GM23248 (cell line): ENCODE measurements at places on chromosomes 12 and 14.

- H3K27me3 ChIP-seq: no peaks in the 10 kb centered on the region
- H3K36me3 ChIP-seq: no peaks in the 10 kb centered on the region
These were observed 627.0 kb upstream of the FBXO33 start for GRCh38 chr14:40058901-40059897.

GRCh38 chr12:56326533-56326932 lies 7.3 kb downstream of the PAN2 start:
- no peak overlapping the region for H3K27ac ChIP-seq
- H3K4me1 ChIP-seq: no peaks in the 10 kb centered on the region

- no peaks in the 10 kb centered on the region for H3K36me3 ChIP-seq
- no peak overlapping the region for H3K27ac ChIP-seq
- H3K27me3 ChIP-seq: no peaks in the 10 kb centered on the region
These were observed 175.1 kb upstream of the ARHGAP5 start for GRCh38 chr14:31902002-31902401.

DNA sequence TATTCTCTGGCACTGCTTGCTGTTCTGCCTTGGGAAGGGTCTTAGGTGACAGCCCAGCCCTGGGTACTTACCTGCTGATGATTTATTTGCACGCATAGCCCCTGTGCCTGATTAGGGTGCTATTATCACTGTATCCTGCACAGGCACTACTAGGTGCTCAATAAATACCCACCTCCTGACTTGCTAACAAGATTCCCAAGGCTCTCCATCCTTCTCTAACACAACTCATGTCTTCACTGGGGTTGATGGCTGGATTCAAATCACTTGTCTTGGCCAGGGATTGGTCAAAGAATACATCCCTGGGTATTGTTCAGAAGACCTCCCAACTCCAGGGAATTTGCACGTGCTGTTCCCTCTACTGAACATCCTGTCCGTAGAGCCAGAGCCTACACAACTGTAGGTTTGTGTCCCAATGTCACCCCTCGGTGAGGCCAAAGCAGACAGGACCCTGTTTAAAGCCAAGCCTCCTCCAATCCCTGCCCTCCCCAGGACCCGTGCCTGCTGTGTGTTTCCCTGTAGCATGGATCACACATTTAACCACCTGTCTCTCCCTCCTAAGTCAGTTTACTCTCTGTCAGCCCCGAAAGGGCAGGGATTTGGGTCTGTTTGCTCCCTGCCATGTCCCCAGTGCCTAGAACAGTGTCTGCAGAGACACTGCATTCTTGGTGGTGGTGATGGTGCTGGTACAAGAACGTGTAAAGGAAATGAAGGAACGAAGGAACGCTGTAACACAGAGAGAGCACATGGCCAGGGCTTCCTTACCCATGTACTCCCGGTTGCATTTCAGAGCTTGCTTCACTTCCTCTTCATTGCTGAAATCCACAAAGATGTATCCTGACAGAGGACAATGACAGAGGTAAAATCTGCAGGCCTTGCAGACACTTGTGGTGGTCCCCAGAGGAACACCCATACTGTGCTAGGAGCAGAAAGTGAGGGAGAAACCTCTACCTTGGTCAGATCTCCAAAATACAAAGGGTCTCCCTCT lies 16.5 kb downstream of the RBM19 start:
- no peak overlapping the region for H3K4me3 ChIP-seq
- H3K36me3 ChIP-seq: peaks cover 13% of the 10 kb centered on the region
- no peaks in the 10 kb centered on the region for H3K27me3 ChIP-seq
- H3K4me1 ChIP-seq: no peaks in the 10 kb centered on the region
- no peak overlapping the region for H3K27ac ChIP-seq
- DNase-seq: no peak

DNA sequence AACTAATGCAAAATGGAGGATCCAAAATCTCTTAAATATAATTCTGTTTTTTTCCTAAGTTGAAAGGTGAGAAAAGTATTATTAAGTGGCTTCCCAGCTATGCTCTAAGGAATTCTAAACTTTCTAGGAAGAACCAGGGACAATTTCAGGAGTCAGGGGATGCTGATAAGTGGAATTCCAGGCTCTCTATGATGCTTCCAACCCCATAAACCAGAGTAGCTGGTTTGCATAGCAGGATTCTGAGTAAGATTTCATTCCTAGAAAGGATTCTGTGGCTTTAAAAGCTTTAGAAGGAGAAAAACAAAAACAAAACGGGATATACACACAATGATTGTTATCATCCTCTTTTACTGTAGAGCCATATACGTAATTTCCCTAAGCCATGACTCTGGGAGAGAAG lies 93.9 kb downstream of the SLC16A7 start:
- no peaks in the 10 kb centered on the region for H3K36me3 ChIP-seq
- DNase-seq: peak; percentile 10
- no peaks in the 10 kb centered on the region for H3K27me3 ChIP-seq
- peaks cover under 1% of the 10 kb centered on the region for H3K4me1 ChIP-seq

DNA sequence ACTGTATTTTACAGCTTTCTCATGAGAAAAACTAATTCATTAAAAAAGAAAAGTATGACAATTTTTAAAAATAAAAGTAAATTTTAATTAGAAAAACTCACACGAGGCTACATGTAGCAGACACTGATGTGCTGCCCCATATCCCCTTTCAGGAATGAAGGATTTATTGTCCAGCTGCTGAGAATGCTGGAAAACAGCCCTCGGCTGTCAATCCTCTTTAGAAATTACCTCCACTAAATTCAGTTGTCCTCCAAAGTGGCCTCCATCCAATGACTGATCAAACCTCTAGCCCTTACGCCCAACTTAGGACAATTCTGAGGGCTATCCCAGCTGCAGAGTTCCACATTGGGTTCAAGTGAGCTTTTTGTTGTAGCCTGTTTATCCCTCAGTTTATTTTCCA lies 29.8 kb upstream of the AP4S1 start:
- H3K27ac ChIP-seq: peak overlapping the region; percentile 83
- H3K4me1 ChIP-seq: peaks cover 17% of the 10 kb centered on the region
- no peak overlapping the region for H3K4me3 ChIP-seq
- no peaks in the 10 kb centered on the region for H3K27me3 ChIP-seq

- DNase-seq: no peak
- no peaks in the 10 kb centered on the region; the same call in 1 of the 2 replicates for H3K4me1 ChIP-seq
- no peaks in the 10 kb centered on the region for H3K36me3 ChIP-seq
- no peak overlapping the region for H3K27ac ChIP-seq
These were observed 23.1 kb upstream of the TBC1D30 start for GRCh38 chr12:64801381-64801780.

DNA sequence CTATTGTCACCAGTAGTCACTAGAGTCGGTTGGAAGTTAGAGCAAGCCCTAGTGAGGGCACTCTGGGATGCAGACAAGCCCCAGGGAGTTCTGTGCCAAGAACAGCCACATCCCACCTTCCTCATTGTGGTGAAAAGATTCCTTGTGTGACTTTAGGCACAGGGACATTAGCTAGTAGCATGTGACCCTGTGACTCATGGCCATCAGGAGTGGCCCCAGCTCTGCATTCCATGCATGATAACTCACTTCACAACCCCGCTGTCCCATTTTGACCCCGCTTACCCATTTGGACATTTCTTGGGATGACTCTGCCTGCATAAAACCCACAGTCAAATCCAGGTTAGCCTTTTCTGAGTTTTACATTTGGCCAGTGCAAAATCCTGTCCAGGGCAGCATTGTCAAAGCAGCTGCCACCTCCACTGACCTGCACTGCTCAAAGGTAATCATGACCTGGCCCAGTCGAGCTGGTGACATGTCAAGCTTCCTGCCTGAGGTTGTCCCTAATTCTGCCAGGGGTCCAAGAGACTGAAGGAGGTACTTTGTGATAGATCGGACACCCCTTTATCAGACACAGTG lies 430.5 kb downstream of the DPF3 start:
- DNase-seq: peak; percentile 45
- no peak overlapping the region for H3K27ac ChIP-seq
- H3K27me3 ChIP-seq: peaks cover 4% of the 10 kb centered on the region
- H3K36me3 ChIP-seq: no peaks in the 10 kb centered on the region
- no peak overlapping the region for H3K4me3 ChIP-seq

DNA sequence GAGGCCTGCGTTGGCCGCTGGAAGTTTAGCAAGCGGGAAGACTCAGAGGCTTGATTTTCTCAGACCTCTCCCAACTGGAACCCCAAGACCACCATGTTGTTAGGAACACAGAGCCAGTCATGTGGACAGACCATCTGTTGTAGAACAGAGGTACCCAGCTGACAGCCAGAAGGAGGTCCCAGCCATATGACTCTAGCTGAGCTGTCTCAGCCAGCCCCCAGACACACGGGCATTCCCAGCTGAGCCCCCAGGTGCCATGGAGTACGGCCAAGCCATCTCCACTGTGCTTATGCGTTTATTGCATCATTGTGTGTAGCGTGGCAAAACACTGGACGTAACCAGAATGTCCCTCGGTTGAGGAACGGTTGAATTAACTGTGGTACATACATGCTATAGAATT lies 421.9 kb downstream of the TMEM132D start:
- no peaks in the 10 kb centered on the region for H3K4me1 ChIP-seq
- H3K4me3 ChIP-seq: no peak overlapping the region
- no peaks in the 10 kb centered on the region for H3K36me3 ChIP-seq
- no peak for DNase-seq
- H3K27me3 ChIP-seq: no peaks in the 10 kb centered on the region
- H3K27ac ChIP-seq: no peak overlapping the region

GRCh38 chr14:68612049-68612448 lies 180.8 kb downstream of the ZFP36L1 start:
- no peaks in the 10 kb centered on the region for H3K36me3 ChIP-seq
- no peaks in the 10 kb centered on the region for H3K27me3 ChIP-seq
- no peak overlapping the region for H3K27ac ChIP-seq
- no peak overlapping the region for H3K4me3 ChIP-seq
- peak; percentile 33 for DNase-seq

DNA sequence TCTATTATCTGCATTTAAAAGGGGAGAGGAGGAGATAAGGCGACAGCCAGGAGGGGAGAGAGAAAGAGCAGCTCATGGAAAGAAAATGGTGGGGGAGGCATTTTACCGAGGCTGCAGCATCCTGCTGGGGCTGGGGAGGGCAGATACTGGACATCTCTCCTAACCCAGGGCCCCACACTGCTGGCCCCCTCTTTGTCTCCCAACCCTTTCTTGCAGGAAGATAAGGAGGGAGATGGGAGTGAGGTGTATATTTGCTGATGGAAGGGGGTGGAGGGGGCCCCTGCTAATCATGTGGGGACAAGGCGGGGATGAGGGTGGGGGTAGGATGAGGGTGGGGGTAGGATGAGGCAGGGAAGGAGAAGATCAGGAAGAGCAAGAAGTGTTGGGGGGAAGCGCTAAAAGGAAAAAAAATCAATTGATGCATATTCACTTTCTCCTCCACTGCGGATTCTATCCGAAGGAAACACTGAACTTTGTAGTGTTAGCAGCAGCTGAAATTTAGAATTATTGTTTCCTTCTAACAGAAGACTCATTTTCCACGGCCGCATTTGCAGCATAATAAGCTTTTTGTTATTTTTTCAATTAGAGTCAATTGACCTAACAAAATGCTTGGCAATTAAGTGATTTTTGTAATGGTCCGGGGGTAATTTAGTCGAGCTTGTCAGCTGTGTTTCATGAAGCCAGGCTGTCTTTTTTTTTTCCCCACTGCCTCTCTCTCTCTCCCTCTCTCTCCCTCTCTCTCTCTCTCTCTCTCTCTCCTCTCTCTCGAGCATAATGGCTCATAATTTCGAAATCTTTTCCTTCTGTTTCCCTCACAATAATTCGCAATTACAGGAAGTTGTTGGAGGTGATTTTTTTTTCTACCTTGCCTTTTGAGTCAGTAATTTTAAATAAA lies 1134.6 kb downstream of the BCL11B start:
- H3K36me3 ChIP-seq: no peaks in the 10 kb centered on the region
- no peaks in the 10 kb centered on the region for H3K4me1 ChIP-seq
- DNase-seq: no peak

DNA sequence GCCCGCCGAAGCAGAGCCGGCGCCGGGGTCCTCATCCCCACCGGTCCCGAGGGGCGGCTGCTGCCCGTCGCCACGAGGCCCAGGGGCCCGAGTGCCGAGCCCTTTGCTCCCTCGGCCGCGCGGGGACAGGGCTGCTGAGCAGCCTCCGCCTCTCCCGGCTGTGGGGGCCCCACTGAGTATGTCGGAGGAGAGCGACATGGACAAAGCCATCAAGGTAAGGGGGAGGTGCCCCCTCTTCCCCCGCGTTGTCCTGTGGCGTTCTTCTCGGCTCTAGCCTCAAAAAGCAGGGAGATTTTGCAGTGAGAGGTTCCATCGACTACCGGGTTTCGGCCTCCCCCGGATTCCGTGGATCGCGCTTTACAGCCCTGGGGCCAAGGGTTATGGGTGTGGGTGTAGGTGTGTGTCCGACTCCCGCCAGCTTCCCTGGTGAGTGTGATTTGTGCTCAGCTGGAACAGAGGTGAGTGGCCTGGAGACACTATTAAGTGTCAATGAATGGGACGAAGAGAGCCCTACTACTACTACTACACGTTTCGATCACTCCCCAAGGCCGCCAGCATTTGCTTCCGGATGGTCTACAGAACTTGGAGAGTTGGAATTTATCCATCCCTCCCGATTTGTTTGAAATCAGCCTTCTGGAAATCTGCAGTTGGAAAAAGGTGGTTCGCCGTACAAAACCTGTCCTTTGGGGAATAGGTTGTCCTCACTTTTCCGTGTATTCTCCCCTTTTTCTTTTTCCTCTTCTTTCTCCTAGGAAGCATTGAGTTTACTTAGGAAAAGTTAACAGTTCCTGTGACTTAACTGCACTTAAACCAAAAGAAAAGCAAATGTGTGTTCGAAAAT lies 748 bp downstream of the MAPKAPK5 start:
- peaks cover 20% of the 10 kb centered on the region for H3K4me1 ChIP-seq
- H3K36me3 ChIP-seq: no peaks in the 10 kb centered on the region
- no peaks in the 10 kb centered on the region for H3K27me3 ChIP-seq
- DNase-seq: peak; percentile 63
- peak overlapping the region; percentile 91 for H3K27ac ChIP-seq

GRCh38 chr12:131444220-131445164 lies 266.4 kb upstream of the SFSWAP start:
- no peaks in the 10 kb centered on the region for H3K36me3 ChIP-seq
- H3K27ac ChIP-seq: no peak overlapping the region
- no peak for DNase-seq
- no peak overlapping the region for H3K4me3 ChIP-seq
- no peaks in the 10 kb centered on the region for H3K27me3 ChIP-seq

GRCh38 chr14:100484531-100485267 lies 102.5 kb downstream of the BEGAIN start:
- peak; percentile 3 for DNase-seq
- H3K36me3 ChIP-seq: no peaks in the 10 kb centered on the region
- H3K27me3 ChIP-seq: no peaks in the 10 kb centered on the region
- H3K4me3 ChIP-seq: no peak overlapping the region

GRCh38 chr14:55505846-55506245 lies 65.4 kb upstream of the TBPL2 start:
- H3K27ac ChIP-seq: no peak overlapping the region
- H3K4me1 ChIP-seq: no peaks in the 10 kb centered on the region
- no peaks in the 10 kb centered on the region for H3K36me3 ChIP-seq
- H3K27me3 ChIP-seq: no peaks in the 10 kb centered on the region
- H3K4me3 ChIP-seq: no peak overlapping the region

- H3K36me3 ChIP-seq: no peaks in the 10 kb centered on the region
- H3K4me1 ChIP-seq: no peaks in the 10 kb centered on the region
- H3K4me3 ChIP-seq: no peak overlapping the region
- no peak overlapping the region for H3K27ac ChIP-seq
- H3K27me3 ChIP-seq: no peaks in the 10 kb centered on the region
- no peak for DNase-seq
These were observed 36.6 kb upstream of the NFKBIA start for GRCh38 chr14:35441160-35441559.
